ENCODE measurements at places on chromosomes 6 and 20. TPM values are rescaled to one million over a fixed set of nuclear protein-coding genes. Genes with fewer than 3 reads are reported as not detected.

DNA sequence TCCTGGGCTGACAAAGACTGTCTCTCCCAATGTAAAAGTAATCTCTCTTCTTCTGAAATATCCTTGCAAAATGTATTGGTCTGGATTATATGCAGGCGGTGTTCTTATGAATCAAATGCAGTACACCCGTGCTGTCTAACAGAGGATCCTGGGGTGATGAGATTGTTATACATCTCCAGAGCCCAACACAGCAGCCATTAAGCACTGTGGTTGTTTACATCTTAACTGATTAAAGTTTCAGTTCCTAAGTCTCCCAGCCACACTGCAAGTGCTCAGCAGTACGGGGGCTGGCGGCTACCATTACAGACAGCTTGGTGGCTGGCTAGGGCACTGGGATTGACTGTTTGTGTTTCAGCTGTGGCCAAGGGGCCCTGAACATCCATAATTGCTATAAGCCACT lies 7.0 kb downstream of the UNC93A start:
- DNase-seq = no peak

DNA sequence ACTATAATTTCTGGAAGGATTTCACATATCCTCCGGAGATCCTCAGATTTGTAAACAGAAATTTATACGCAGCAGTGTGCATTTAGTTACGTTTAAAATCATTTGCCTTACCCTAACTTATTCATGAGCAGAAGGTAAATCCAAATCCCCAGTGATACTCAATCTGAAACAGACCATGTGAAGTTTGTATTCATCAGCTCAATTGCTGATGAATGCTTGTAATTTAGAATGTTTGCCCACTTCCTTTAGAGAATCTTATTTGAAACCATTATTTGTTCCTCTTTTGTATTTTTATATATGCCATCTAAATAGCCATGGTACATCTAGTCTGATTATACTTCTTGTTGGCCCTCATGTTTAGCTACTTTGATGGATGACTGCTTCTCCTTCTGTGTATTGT lies 15.4 kb downstream of the TAAR1 start:
- DNase-seq = no peak

DNA sequence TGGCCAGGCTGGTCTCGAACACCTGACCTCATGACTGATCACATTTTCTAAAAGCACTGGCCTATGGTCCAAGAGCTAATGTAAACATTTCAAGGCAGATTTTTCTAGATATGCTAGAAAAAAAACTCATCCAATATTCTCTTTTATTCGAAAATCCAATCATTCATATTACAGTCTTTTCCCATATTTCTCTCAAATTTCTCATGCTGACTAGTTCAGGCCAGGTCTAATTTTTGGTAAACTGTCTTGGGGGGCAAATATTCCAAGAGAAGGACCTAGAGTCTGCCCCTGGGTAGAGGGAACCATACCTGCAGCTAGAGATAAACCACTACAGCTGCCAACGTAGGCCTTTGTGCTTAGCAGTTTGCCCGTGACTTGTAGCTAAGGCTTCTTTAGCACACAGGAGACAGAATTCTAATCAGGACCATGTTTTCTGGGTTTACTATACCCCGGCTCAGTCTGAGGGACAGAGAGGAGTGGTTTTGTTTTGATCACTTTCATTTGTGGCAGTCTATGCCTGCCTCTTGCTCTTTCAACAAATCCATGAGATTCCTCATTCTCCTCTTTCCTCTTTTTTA lies 71.8 kb upstream of the CITED2 start:
- DNase-seq = no peak

DNA sequence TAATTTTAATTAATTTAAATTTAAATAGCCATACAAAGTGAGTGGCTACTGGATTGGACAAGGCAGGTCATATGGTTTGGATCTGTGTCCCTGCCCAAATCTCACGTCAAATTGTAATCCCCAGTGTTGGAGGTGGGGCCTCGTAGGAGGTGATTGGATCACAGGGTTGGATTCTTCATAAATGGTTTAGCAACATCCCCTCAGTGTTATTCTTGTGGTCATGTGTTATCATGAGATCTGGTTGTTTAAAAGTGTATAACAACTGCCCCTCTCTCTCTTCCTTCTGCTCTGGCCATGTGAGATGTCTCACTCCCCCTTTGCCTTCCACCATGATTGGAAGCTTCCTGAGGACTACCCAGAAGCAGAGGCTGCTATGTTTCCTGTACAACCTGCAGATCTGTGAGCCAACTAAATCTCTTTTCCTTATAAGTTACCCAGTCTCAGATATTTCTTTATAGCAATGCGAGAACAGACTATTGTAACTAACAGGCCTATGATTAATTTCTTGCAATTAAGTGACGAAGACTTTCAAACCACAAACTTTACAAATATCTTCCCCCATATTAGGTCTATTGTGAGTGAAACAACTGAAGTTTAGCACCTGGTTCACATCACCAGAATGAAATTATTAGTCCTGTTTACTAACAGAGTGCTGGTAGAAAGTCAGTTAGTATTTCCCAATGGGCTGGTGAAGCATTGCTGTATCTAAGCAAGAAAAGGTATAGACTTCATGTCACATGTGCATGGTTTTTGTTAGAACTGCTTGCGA lies 60.0 kb upstream of the TNFAIP3 start:
- no peak for DNase-seq

DNA sequence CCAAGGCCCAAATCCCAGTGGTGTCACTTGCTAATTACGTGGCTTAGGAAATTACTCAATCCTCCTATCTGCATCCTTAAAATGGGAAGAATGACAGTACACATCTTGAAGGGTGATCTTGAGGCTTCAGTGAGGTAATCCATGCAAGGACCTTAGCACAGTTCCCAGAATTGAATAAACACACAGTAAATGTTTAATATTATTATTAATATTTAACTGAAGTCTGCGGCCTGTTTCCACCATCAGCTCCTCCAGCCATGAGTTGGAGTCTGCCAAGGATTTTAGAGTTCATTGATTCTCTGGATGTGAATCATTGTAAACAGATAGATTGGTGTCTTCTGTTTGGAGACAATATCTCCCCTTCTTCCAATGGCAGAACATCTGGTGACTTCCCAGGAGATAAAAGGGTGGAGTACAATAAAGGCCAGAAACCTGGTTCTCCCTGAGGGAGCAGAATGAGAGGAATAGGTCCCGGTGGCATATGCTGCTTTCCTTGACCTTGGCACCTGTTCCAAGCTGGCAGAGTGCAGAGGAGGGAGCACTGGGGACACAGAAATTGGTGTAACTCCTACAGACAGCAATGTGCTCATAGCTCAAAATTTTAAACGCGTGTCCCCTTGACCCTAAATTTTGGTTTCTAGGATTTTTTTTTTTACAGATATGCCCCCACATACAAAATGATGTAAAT lies 25.4 kb downstream of the UNC5CL start:
- DNase-seq = no peak

DNA sequence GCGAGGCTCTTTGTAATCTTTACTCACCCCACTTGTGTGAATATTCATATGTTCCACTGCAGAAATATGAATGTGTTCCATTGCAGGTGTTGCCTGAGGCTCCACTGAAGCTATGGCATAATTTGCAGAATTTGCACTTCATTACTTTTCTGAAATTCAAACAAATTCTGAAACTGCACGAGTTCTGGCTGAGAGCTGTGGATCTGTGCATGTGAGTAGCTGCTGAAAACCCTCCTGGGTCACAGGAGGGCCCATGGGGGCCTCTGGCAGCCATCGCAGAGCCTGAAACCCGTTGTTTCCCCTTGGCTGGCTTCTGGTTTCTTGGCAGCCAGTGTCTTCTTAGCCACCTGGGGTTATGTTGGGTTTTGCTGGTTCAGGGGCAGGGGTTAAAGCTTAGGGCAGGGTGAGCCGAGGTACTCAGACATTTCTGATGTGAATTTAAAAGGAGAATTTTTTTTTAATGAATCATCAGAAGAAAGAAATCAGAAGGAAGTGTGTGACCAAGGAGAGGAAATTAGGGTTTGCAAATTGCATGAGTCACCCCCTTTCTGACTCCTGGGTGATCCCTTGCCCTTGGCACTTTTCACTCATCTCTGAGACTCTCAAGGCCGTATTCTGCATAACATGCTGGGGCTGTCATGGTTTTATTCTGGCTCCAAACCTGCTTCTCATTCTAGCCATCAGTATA lies 40.6 kb downstream of the TOX2 start:
- peak; percentile 72 for DNase-seq

DNA sequence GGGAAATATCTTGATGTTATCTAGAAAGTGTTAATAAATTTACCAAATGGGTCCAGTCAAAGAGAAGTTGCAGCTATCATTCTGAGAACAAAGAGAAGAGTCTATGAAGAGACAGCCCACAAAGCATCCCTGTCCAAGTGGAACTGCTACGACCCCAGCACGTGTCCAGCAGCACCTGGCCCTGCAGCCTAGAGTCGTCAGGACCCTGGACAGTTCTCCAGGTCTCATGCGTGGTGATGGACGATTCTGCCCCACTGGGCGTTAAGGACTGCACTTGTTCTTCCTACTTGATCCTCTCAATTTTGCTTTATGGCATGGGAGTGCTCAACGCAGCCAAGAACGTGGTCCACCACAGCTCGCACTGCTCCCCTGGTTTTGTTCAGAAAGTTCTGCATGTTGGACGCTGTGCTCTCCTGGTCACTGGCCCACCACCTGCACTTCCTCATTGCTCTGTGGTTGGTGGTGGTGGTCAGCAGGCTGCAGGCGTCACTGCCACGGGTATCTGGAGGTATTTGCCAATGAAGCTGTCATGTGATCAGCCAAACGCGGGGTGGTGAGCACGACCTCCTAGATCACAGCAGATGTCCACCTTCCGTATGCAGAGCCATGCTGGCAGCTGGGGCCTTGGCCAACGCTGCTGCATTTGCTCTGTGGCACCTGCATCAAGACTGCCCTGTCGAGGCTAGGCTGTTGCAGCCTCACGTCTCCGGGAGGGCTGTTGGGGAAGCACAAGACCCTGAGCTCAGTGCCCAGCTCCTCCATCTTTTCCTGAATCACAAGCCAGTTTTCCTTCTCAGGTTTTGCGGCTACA lies 356.4 kb downstream of the CDH4 start:
- no peak for DNase-seq

GRCh38 chr20:64075556-64075955 lies 3.8 kb downstream of the RGS19 start:
- no peak for DNase-seq

- DNase-seq = no peak
These were observed 722.6 kb upstream of the NRSN1 start for GRCh38 chr6:23403460-23403859.

DNA sequence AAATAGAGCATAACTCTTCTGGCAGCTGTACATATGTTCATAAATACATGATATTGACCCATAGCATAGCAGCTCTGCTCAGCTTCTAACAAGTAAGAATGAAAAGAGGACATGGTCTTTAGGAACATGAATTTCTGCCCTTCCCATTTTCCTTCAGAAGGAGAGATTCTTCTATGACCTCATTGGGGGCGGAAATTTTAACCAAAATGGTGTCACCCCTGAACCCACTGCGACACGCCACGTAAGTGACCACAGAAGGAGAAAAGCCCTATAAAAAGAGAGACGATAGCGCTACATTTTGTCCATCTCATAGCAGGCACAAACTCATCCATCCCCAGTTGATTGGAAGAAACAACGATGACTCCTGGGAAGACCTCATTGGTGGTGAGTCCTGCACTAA lies at the start of gene IL17A:
Gene IL17A, plus strand, starts transcription at position 301 of the 400 bp plus-strand sequence. Its CDS starts 57 bp downstream, at position 358.
- no peak for DNase-seq

GRCh38 chr6:26411751-26412150 lies 9.7 kb downstream of the BTN3A1 start:
- no peak for DNase-seq

DNA sequence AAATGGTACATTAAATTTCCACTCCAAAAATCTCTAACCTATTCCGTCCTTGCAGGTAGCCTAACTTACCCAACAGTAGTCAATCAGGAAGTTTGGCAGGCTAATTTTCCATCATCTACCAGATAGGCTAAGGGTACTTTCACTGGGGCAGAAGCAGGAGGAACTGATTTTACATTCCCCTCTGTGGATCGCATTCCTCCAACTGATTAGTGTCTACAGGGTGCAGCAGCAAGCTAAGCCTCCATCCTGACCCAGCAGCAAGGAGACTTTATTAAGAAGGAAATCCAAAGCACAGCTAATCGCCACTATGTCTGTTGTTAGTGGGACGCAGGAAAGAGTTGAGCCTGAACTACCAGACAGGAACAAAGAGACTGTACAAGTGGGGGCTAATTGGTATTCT lies 143.2 kb upstream of the RUNX2 start:
- no peak for DNase-seq

- no peak for DNase-seq
These were observed 295.6 kb downstream of the SYNE1 start for GRCh38 chr6:152341596-152341995.

GRCh38 chr6:6872459-6873344 lies 235.1 kb upstream of the RREB1 start:
- no peak for DNase-seq

- DNase-seq = no peak
These were observed 13.2 kb upstream of the ZBTB24 start for GRCh38 chr6:109496036-109496772.

DNA sequence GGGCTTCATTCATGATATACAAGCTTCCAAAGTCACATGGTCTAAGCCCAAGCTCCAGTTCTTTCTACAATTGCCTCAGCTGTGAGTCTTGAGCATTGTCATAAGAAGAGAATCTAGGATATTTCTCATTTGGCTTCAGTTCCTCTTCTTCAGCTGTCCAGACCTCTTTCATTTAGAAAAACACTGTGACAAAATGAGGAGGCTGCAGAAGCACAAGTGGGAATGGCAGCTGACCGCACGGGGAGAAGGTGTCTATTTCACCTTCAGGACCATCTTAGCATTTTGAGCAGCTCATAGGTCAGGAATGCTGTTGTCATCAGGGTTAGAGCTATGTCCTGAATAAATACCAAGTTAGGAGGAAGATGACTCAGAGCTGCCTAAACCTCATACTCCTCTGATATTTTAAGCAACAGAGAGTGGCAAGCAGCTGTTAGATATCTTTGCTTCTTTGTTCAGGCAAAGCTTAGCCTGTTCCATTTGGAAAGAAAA lies 390.1 kb upstream of the CITED2 start:
- no peak for DNase-seq

GRCh38 chr6:4582506-4583417 lies 193.4 kb upstream of the CDYL start:
- no peak for DNase-seq

KCNQ5 gene
- total RNA-seq = 3.8 TPM

PI16 gene
- total RNA-seq = not detected

MUCL3 gene
- total RNA-seq = not detected

CFB gene
- 0.40 TPM for total RNA-seq

NKX2-4 gene
- not detected for total RNA-seq

SLC17A2 gene
- total RNA-seq = not detected

MEP1A gene
- total RNA-seq = not detected

SNRPB gene
- total RNA-seq = 325 TPM

NELFCD gene
- total RNA-seq = 106 TPM

ASIP gene
- total RNA-seq = not detected

RHAG gene
- not detected for total RNA-seq

CDH4 gene
- total RNA-seq = not detected

ZBTB46 gene
- 1.2 TPM for total RNA-seq

TBX18 gene
- total RNA-seq = not detected

All from natural killer cell treated with Interleukin-12 subunit alpha and Interleukin-12 subunit beta and Interleukin-15 and Interleukin-18, amount 100 ng/mL, for 72 hours (primary cell).